ENCODE measurements at places on chromosomes 7 and 10.
A peak's percentile ranks its signal among the peaks of the same experiment; 100 is the strongest.

DNA sequence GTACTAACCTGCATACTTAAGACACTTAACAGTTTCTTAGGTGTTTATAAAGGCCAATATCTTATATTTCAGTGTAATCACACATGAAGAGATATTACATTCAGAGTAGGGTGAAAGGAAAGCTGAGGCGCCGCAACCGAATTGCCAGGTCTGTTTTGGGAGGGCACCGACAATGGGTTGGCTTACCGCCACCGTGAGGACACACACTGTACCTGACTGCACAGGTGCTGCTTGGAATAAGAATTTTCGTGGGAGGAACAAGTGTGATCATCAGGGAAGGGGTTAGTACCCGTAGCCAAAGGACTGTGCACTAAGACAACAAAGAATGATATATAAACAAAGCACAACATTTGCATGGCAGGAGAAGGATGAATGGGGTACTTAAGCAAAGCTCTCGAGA is 591.8 kb downstream of the SUGCT start:
- DNase-seq: no peak

GRCh38 chr7:73606801-73607691 is 17.3 kb downstream of the MLXIPL start:
- peak; percentile 86 for DNase-seq

- DNase-seq: peak; percentile 10
These were observed 71.6 kb downstream of the PTPRE start for GRCh38 chr10:127978481-127978880.

- DNase-seq: no peak
These were observed 23.4 kb downstream of the OR9A2 start for GRCh38 chr7:143003393-143004051.

DNA sequence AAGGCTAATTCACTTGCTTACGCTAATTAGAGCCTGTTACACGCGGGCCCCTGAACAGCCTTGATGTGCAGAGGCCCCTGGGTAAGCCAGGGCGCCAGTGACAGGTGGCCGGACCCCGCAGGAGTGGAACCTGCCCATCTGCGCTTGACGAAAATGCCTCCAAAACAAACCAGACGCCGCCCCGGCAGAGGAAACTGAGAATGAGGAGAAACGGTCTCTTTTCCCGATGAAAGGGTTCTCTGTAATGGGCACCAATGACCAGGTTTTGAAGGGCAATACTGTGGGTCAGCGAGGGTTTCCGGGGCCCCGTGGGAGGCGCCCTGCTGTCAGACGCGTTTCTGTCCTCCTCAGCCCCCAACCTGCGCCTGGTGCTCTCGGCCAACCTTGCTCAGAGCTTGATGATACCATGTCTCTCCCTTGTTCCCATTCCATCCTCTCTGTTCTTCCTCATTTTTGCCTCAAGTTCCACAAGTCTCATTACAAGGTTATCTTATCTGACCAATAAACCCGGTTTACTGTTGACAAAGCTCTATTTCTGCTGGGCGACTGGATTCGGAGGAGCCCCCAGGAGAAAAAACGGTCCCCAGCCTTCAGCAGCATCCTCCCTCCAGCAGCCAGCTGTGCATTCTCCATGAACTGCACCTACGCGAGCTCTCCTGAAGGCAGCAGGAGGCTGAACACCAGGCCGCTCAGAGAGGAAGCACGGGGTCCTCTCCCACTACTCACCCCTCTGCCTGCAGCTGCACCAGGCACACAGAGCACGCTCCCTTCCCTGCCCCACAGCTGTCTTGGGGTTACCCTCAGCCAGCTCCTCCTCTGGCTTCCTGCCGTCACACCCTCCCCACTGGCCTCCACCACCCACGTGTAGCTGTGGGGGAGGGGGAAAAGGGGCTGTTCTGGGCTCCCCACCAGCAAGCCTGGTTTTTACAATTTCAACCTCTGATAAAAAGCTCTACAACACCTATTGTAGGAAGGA is 202.0 kb downstream of the MAD1L1 start:
- peak; percentile 41 for DNase-seq

GRCh38 chr7:107867858-107868466 is 23.0 kb upstream of the DLD start:
- no peak for DNase-seq

GRCh38 chr10:88989824-88990383 is 694 bp upstream of the FAS start:
- DNase-seq: no peak

DNA sequence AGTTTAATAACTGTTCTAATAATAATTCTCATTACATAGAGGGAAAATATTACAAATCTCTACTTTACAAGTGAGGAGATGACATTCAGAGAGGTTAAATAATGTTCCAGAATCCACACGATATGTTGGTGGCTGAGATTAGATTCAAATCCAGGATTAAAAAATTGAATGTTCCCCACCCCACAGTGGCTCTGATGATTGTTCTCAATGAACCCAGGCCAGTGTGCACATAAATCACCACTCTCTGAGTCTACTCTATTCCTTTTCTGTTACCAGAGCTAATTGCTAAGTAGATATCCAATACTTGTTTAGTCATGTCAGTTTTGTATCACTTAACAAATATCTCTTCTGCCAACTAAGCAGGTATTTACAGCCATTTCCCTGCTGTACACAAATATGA is 281.0 kb downstream of the ABCA13 start:
- DNase-seq: no peak

DNA sequence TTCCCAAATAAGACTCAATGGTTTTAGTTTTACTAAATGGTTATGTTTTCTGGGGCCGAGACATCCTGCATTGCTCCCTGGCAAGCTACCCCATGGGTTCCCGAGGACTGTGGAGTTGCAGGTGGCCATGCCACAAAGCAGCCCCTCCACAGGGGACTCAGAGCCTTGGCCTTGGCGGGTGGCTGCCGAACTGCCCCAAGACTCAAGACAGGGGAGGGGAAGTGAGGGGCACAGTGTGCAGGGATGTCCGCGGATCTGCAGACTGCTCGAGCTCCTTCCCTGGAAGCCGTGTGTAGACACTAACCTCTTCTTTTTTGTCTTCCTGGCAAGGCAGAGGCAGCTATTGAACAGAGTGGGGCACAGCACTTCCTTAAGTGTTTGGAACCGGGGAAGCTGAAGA is 154.6 kb downstream of the EBF3 start:
- DNase-seq: no peak

- no peak for DNase-seq
These were observed 80.4 kb upstream of the BMPER start for GRCh38 chr7:33824911-33825459.

GRCh38 chr10:71725998-71726579 is 6.5 kb upstream of the C10orf105 start:
- DNase-seq: peak; percentile 89

DNA sequence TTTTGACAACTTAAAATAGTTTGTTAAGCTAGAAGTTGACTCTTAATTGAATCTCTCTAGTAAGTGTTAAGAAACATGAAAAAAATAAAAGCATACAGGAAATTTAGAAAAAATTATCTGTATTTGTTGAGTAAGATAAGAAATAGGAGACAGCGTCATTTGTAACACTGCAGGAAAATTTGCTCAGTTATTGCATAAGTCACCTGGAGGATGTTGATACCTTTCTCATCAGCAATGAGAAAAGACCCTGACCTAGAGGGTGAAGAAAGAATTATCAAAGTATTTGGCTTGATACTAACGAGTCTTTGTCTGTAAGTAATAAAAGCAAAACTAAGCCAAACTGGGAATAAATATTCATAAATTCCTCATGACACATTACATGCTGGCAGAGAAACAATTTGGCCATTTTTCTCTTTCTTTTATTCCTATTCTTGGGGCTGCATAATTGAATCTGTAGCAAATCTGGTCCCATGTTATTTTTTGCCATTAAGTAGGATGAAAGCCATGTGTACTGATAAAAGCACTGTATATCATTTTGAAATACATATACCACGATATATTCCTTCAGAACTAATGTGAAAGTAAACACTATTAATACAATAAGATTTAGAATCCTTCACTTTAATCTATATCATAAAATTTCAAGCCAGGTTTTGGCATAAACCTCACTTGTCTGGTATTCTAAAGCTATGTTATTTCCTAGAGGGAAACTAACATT is 362.8 kb downstream of the THSD7A start:
- DNase-seq: no peak

DNA sequence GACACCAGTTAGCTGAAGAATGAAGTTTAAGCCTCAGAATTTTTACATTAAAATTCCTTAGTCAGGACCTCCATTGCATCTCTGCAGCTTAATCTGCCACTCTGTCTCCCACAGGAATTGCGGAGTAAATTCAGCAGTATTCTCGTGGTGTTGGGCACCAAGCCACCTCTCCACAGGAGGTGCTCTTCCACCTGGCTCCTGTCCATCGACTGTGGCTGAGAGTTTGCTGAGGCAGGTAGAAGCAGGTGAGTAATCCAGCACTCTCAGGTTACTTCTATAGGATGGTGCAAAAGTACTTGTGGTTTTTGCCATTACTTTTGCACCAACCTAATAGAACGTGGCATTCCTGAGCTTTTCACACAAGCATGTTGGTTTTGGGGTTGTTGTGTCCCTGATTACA is 134.1 kb downstream of the GFRA1 start:
- no peak for DNase-seq

DNA sequence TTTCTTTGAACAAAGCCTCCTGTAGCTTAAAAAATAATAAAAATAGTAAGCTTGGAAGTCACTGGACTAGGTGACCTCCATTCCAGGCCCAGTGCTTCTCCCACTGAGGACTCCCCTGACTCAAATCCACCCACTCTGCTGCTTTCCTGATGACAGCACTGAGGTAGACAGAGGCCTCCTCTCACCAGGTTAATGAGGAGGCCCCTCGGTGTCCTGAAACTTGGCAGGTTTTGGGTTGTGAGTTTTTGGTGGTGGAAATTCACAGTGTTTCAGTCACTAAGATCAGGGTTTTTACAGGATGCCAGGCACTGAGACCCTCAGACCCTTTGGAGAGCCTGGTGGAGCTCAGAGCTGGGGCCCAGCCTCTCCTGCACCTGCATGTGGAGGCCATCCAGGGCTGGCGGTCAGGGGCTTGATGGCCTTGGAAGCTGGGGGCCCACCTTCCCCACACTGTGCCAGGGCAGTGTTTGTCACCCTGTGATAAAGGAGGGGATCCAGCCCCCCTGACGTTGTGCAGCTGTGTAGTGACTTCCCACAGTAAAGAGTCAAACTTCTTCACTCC is 19.1 kb downstream of the TSPAN14 start:
- peak; percentile 41 for DNase-seq

- no peak for DNase-seq
These were observed 17.4 kb upstream of the KIF5B start for GRCh38 chr10:32073659-32074058.

- no peak for DNase-seq
These were observed 216.9 kb downstream of the LRMDA start for GRCh38 chr10:75648351-75648750.

- no peak for DNase-seq
These were observed 43.0 kb downstream of the ELMO1 start for GRCh38 chr7:37405603-37406122.

- DNase-seq: no peak
These were observed 30.9 kb downstream of the NACAD start for GRCh38 chr7:45057878-45058277.

DNA sequence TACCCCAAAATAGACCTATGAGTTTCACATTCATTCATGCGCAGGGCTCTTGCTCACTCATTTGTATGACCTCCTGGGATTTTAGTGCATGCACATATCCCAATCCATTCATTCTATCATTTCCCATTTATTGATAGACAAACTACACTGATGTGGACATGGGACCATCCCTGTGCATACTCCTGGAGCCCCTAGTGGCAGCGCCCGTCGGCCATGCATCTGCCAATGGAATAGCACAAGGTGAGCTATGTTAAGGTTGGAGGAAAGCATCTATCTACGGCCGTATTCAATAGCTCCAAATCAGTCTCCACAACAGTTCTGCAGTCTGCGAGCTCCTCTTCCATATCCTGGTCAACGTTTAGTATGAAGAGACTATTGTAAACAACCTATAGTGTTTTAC is 31.7 kb upstream of the FIGNL1 start:
- no peak for DNase-seq

DNA sequence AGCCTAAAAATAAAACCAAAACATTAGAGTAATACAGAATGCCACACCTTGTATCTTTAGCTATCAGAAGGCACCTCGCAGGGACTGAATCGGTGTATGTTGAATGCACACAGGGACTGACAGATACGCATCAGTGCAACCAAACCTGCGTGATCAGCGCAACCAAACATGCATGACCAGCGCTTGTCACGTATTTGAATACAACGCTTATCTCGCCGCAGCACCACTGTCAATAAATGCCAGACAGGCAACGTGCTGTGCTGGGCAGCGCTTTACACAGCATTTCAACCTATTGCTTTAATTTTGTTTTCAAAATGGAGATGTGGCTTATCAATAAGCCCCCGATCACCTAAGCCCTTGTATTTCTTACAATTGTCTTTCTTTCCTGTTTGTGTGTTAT is 242.4 kb downstream of the SFMBT2 start:
- no peak for DNase-seq

DNA sequence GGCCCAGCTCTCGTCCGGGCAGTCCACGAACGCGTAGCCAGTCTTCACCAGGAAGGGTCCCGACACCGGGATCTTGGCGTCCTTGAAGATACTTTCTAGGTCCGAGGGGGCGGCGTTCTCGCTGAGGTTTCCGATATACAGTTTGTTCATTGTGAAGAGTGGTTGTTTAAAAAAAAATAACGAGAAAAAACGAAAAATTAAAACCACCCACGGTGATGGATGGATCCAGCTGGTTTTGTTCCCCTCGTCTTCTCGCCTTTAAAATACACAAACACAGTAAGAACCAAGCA is 385 bp downstream of the IGF2BP3 start:
- peak; percentile 37 for DNase-seq

GRCh38 chr7:87471473-87471872 is 4.0 kb downstream of the ABCB4 start:
- DNase-seq: no peak

DNA sequence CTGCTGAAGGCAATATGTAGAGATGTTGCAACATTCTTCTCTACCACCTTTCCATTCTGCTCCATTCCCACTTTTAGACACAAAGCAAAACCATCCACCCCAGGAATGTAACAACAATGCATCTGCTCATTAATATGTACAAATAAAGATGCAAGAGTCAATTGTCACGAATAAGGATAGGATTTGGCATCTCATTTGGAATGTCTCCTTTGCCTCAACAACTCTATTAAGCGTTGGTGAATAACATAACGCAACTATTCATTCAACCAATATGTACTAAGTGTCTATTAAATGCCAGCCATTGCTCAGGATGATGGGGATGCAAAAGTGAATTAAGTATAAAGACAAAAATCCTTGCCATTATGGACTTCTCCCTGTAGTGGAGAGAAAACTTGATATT is 152.1 kb downstream of the JAZF1 start:
- DNase-seq: no peak

DNA sequence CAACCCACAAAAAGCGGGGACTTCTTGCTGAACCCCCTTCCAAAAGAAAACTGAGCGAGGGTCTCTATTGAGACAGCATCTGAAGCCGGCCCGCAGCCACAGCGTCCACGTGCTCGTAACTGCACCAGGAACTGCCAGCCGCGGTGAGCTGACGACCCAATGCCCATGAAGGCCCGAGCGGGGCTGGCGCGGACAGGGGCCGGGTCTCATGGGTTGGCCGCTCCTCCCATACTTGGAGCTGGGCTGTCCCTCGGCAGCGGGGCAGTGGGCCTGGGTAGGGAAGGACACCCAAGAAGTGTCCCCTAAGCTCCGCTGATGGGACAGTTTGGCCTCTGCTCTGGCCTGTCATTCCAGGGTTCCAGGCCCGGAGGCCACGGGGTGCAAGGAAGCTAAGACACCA is 22.3 kb downstream of the CYP2W1 start:
- no peak for DNase-seq

Measured in stimulated activated CD8-positive, alpha-beta memory T cell treated with anti-CD3 and anti-CD28 coated beads, Interleukin-4, amount 100 ng/mL, for 48 hours (primary cell).